Stimulated activated effector memory CD8-positive, alpha-beta T cell treated with anti-CD3 and anti-CD28 coated beads, Interleukin-12 subunit alpha, Interleukin-12 subunit beta, amount 100 ng/mL, for 72 hours (primary cell): ENCODE measurements at places on chromosomes 4 and X.

DNA sequence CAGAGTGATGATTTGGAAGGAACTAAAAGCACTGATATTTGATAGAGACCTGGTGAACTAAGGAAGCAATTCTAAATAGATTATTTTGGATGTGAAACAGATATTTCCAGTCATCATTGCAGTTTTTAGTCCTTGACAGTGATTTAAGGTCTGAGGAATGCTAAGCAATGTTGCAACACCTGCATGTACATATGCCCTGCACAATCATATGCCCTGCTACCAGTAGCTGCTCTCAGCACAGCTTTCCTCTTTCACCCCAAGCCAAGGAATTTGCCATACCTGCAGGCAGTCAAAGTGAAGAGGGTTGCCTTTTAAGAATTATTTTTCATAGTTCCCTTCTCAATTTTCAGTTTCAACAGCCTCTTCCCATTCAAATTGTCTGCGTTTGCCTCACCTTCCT lies 8.7 kb upstream of the FAM47A start:
- DNase-seq = no peak

DNA sequence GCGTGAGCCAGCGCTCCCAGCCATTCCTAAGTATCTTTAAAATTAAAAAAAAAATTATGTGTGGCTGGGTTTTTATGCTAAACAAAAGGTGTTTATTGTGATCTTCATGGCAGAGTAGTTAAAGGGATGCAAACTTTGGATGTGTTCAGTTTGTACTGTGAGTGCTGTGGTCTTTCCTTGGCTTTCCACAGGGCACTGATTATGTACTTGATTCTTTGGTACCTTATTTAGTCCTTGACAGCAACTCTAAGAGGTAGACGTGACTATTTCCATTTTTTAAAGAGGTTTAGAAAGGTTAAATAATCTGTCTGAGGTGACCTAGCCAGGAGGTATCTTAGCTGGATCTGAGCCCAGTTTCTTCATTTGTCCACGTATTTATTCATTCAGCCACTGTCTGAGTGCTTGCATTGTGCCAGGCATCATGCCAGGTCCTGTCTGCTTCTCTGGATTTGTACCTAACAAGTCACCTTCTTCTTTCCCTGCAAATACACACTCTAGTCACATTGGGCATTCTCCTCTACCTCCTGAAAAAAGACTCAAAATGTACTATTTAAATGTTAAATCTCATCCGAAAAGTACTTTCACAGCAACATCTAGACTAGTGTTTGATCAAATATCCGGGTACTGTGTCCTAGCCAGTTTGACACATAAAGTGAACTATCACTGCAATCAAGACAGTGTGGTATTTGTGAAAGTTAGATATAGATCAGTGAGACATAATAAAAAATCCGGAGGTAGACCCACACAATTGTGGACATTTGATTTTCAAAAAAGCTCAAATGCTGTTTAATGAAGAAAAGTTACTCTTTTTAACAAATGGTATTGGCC lies 31.5 kb downstream of the WWC2 start:
- DNase-seq = no peak

GRCh38 chrX:15946783-15947580 lies 92.4 kb upstream of the AP1S2 start:
- DNase-seq = no peak

- DNase-seq = no peak
Observed at GRCh38 chr4:3059943-3060342, 14.4 kb downstream of the HTT-AS start.

GRCh38 chr4:109820563-109820962 lies 5.0 kb downstream of the GAR1 start:
- no peak for DNase-seq

DNA sequence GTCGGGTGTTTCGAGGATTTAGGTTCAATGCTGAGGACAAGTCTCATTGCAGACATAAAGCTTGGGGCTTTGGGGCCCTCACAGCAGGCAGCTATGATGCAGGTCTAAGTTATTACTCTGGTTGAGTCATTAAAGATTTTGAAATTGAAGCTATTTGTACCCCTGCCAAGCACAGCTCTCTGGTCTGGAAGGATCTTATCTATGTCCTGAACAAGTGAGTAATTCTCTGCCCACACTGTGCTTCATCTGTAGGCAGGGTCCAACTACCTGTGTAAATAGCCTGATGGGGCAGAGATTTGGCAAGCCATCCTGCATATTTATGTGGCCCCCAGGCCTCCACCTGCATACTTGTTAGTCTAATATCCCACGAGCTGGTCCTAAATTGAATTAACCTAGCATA lies 41.4 kb upstream of the MAGEA4 start:
- no peak for DNase-seq

- DNase-seq = peak; percentile 57
Observed at GRCh38 chr4:184762100-184762499, 28.2 kb upstream of the CENPU start.

DNA sequence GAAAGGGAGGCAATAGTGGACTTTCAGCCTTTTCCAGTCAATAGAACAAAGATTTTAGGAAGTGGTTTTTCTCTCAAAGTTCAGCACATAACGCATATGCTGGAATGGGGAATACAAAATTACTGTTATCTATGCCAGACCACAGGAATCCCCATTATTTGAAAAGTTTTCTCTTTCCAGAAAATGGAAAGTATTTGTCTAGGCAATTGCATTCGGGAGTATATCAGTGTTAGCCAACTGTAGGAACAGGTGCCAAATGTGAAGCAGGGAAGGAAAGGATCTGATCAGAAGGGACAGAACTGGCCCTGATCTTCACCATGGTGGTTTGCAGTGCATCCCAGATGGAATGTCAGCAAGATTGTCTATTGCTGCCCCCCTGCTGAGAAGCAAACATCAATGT lies 213.6 kb downstream of the CPE start:
- no peak for DNase-seq

- DNase-seq = no peak
Observed at GRCh38 chr4:88341227-88342192, 37.1 kb upstream of the HERC6 start.

GRCh38 chr4:137659431-137659830 lies 127.1 kb upstream of the PCDH18 start:
- no peak for DNase-seq

DNA sequence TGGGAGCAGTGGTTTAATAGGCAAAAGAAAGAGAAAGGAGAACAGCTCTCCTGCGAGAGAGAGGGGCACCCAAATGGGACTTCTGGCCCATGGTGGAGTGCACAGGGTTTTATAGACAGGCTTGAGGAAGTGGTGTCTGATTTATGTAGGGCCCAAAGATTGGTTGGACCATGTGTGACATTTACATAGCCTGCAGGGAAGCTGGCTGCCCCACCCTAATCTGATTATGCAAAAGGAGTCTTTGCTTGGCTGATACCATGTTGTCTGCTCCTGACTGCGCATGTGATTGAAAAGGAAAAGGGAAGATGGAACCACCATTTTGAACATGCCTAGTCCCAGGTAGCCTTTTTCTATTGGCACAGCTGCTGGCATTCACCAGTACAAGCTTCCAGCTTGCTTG lies 100.0 kb upstream of the DIPK2B start:
- DNase-seq = no peak

DNA sequence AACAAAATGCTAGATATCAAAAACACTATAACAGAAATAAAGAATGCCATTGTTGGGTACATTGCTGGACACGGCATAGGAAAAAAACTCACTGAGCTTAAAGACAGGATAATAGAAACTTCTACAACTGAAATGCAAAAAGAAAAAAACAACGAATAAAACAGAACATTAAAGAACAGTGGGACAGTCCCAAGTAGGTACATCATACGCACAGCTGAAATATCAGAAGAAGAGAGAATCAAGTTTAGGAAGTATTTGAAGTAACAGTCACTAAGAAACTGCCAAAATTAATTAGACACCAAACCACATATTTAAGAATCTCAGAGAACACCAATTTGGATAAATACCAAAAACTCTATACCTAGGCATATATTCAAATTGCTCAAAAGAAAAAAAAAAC lies 19.2 kb downstream of the RAB28 start:
- DNase-seq = no peak

GRCh38 chr4:111689214-111689613 lies 456.0 kb upstream of the FAM241A start:
- DNase-seq = no peak

- DNase-seq = no peak
Observed at GRCh38 chrX:12582649-12583048, 208.6 kb upstream of the PRPS2 start.

GRCh38 chrX:135421932-135422809 lies at the start of gene SMIM10L2A:
Gene SMIM10L2A, plus strand, starts transcription at chrX:135421944. Its CDS starts 188 bp downstream, at chrX:135422132.
- no peak for DNase-seq

GRCh38 chrX:14528629-14529289 lies 577 bp upstream of the GLRA2 start:
- DNase-seq = peak; percentile 2

DNA sequence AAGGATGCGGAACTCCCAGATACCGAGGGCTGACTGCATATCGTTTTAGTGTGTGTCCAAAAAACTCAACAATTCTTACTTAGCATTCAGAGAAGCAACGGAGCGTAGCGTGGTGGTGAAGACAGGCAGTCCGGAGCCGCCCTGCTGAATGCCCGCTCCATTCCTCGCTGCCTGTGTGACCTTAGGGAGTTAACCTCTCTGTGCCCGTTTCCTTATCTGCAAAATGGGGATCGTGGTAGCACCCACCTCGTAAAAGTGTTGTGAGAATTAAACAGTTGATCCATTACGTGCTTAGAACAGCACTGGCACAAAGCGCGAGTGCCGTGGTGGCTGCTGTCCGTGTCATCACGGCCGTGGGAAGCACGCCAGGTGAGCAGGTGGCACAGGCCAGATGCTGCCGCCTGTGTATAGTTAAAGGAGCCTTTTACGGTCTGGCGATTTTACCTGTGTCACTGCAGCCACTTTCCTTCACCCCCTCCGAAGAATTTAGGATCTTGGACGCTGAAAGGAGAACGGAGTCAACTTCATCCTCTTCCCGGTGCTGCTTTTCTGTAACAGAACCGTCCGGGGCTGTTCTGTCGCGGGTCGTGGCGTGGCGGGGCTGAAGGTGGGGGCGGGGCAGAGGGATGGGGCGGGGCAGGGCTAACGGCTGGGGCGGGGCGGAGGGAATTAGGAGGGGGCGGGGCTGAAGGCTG lies 885 bp downstream of the CCDC110 start:
- DNase-seq = peak; percentile 30

GRCh38 chr4:181835348-181835747 lies 407.9 kb upstream of the TENM3 start:
- DNase-seq = no peak

GRCh38 chrX:66625525-66625924 lies 13.4 kb downstream of the EDA2R start:
- DNase-seq = no peak

- no peak for DNase-seq
Observed at GRCh38 chrX:139815771-139816170, 107.8 kb upstream of the MCF2 start.

GRCh38 chr4:80140194-80140593 lies 57.1 kb upstream of the PRDM8 start:
- DNase-seq = no peak

- DNase-seq = no peak
Observed at GRCh38 chr4:181529537-181529936, 713.7 kb upstream of the TENM3 start.

- no peak for DNase-seq
Observed at GRCh38 chr4:128663325-128663724, 146.2 kb upstream of the JADE1 start.

DNA sequence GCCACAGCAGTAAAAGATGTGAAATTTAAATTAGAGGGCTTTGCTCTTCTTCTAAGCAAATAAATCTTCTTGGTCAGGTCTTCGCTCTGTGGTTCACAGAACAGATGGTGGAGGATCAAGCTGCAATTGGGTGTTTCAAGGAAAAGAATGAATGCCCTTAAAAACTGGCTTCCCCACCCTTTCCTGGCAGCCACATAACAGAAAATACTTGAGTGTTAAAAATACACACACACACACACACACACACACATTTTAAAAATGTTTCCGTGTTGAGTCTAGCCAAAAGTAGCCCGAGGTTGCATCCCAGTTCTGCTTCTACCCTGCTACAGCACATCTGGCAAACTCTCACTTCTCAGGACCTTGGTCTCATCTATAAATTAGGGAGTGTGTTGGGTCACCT lies 56.7 kb upstream of the FGFBP2 start:
- DNase-seq = no peak

- no peak for DNase-seq
Observed at GRCh38 chr4:22848332-22848731, 155.6 kb downstream of the GBA3 start.

- peak; percentile 57 for DNase-seq
Observed at GRCh38 chr4:38310446-38311043, 350.3 kb downstream of the PTTG2 start.

- no peak for DNase-seq
Observed at GRCh38 chr4:74412225-74412624, 32.7 kb upstream of the AREG start.

- DNase-seq = no peak
Observed at GRCh38 chrX:104659005-104659744, 93.2 kb downstream of the IL1RAPL2 start.
